ENCODE measurements at places on chromosomes 2 and 18.
A peak's percentile ranks its signal among the peaks of the same experiment; 100 is the strongest.

DNA sequence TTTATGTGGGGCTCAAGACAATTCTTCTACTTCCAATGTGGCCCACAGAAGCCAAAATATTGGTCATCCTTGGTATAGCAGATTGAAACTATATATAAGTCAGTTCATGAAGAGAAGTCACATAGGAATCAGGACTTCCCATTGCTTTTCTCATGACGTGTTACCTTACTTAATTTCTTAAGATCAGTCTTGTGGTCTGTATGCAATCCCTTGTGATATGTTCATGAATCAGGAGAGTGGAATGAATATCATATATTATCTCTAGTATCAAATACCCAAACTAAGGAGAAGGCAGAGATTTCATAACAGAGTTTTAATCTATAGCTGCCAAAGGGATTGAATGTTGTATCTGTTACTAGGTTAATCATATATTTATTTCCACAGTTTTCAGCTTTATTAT, 1390.4 kb downstream of the SUCLG1 start:
- DNase-seq = no peak

- no peak for DNase-seq
These were observed 21.1 kb downstream of the NEURL3 start for GRCh38 chr2:96484091-96484490.

GRCh38 chr2:44267796-44268648, 7.3 kb upstream of the SLC3A1 start:
- no peak for DNase-seq

DNA sequence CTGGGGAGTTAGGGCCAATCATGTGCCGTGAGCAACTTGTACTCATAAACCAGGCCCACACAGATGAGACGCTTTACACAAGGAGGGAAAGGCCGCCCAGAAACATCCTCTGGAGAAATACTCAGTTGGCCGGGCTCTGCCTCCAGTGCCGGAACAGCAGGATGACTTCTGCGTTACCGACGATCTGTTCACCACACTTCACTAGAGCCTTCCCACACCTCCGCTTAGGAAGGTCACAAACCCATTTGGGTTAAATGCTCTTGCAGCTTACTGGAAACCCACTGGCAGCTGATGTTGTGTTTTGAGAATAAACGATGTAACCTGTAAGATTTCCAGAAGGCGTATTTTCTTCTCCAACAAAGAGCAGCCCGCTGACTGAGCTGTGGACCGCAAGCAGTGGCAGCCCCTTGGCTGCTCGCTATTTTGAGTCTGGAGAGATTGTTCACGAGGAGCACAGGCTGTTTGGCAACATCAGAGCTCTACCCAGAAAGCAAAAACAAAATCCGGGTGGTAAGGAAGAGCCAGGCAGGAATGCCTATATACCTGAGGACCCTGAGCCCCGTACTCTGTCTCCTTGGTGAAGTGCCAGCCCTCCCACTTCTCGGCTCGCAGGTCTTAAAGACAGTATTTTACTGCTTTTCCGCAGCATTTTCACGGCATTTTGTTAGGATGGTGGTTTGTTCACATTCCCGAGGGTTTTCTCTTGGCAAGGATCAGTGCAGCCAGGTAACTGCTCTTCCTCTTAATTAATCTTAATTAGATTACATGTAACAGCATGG, 44.0 kb downstream of the COLEC12 start:
- peak; percentile 18 for DNase-seq

DNA sequence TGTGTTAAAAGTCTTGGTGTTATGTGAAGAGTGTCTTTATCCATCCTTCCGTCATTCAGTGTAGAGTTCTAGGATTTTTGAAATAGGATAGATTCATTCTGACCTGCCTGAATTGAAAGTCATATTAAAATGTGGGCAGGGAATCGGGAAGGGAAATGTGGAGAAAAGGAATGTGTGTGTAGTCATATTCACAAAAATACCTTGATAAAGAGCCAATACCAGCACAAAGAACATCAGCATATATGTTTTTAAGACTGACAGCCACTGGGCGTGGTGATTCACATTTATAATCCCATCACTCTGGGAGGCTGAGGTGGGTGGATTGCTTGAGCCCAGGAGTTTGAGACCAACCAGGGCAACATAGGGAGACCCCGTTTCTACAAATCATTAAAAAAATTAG, 188.1 kb downstream of the CAMKMT start:
- no peak for DNase-seq

Measured in breast epithelium (tissue), 4 donors.